ENCODE measurements at places on chromosomes 6 and 20.
A peak's percentile ranks its signal among the peaks of the same experiment; 100 is the strongest.

GRCh38 chr6:39517756-39518155, 195.3 kb upstream of the KCNK16 start:
- no peak for DNase-seq

DNA sequence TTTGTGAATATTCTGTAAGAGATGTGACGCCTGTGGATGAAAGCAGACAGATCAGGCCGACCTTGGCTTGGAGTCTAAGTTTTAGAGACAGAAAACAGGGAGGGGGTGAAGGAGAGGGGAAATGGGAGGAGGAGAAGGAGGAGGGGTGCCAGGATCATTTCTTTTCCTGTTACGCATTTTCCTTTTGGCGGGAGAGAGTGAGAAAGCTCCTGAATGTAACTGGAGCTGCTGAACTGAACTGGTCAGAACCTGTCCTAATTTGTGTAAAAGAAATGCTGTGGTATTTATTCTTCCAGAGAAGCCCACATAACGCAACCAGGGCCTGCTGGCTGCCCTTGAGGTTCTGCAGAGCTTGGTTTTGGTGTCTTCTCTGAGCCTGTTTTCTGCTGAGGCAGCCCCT, 41.9 kb downstream of the UTRN start:
- no peak for DNase-seq

- no peak for DNase-seq
These were observed 72.1 kb downstream of the CCDC170 start for GRCh38 chr6:151565940-151566339.

GRCh38 chr6:170083236-170084051, 207.4 kb downstream of the DLL1 start:
- DNase-seq: no peak

DNA sequence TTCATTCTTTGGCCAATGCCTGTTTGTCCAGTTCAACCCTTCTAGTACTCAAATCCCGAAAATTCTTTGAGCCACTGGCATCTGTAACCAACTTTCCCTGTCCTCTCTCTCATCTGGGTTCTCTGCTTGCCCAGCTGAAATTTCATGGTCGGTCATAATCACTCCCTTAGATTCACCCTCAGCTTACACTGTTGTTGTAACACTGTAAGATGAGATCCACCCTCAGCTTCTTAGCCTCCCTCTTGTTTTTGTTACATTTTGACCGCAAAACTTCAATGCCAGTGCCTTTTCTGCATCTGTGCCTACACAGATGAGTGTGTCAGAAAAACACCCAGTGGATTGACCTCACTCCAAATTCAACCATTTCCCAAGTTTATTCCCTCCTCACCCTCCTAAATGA, 291.1 kb upstream of the AGPAT4 start:
- DNase-seq: no peak

GRCh38 chr20:63977739-63978276, 1.6 kb downstream of the SAMD10 start:
- no peak for DNase-seq

DNA sequence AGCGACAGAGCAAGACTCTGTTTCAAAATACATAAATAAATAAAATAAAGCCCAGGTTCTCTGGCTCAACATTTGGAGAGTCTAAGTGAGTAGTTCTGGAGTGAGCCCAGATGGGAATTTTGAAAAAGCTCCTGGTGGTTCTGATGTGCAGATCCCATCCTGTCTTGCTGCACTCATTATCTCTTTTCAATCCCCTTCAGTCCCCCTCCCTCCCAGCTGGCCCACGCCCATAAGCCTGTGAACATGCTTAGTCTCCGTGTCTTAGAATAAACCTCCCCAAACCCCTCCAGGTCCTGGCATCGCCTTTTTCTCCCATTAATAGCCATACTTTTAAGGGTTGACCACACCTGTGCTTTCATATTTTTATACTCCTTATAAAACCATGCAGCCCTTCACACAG, 19.4 kb upstream of the TULP1 start:
- DNase-seq: no peak

DNA sequence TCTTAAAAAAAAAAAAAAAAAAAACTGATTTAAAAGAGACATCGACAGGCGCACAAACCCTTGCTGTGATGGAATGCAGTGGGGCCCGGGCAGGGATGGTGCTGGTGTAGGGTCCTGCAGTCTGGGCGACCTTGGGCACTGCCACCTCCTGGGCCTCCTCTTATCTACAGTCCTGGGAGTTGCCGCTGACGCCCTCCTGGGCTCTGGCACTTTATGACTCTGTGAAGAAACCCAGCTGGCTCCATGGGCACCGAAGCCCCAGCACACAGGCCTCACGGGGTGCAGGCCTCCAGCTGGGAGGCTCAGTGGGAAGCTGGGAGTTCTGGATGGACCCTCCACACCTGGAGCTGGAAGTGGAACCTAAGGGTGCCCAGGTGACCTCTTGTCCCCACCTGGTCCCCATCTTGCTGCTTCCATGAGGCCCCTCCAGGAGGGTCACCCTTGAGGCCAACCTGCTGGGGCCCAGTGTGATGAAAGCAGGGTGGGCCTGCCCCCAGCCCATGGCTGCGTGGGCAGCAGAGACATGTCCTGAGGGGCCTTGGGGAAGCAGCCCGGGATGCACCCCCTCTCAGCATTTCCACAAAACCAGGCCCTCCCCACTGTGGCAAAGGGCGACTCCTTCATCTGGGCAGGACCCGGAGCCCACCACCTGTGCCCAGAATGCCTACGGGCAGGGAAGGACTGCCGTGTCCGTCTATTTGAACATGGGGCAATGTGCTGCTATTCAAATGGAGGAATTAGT, 104.9 kb downstream of the ASXL1 start:
- DNase-seq: no peak

- DNase-seq: no peak
These were observed 160.2 kb downstream of the MTFR2 start for GRCh38 chr6:136089876-136090275.

GRCh38 chr6:91487696-91488392, 901.0 kb upstream of the MAP3K7 start:
- no peak for DNase-seq

GRCh38 chr6:36674942-36675341, 3.6 kb upstream of the CDKN1A start:
- DNase-seq: no peak

DNA sequence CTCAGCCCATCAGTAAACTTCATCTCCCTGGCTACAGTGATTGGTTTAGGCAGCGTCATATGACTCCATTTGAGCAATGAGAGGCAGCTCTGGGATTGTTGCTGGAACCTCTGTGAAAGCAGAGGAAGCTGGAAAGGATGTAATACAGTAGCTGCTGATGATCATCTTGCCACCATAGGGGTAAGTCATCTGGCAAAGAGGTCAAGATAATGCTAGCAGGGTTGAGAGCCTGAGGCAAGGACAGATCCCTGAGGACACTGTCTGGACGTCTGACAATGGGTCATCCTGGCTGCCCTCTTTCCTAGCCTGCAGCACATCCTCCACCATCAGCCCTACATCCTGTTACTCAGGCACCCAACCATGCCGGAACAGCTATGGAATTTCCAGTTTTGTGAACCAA, 25.5 kb upstream of the FKBP1A start:
- DNase-seq: no peak

DNA sequence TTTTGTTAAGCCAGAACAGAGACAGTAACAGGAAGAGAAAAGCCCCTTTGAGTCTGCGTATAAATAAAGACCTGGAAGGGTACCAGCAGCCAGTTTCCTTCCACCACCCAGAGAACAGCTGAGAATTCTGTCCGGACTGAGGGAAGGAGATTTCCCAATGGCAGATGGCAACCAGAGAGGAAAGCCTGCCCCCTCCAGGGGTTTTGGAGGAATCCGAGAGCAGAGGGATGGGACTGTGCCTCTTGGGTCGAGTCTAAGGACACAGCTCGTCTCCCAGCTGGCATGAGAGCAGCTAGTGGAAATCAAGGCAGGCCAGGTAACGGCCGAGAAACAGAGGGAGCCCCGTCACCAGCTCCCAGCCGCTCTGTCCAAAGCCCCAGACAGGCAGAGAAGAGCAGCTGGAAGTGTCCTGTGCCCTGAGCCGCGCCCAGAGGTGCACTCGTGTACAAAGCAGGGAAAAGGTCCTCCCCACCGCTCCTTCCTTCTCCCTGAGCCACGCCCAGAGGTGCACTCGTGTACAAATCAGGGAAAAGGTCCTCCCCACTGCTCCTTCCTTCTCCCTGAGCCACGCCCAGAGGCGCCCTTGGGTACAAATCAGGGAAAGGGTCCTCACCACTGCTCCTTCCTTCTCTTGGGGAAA, 134.0 kb upstream of the SNX9 start:
- no peak for DNase-seq

DNA sequence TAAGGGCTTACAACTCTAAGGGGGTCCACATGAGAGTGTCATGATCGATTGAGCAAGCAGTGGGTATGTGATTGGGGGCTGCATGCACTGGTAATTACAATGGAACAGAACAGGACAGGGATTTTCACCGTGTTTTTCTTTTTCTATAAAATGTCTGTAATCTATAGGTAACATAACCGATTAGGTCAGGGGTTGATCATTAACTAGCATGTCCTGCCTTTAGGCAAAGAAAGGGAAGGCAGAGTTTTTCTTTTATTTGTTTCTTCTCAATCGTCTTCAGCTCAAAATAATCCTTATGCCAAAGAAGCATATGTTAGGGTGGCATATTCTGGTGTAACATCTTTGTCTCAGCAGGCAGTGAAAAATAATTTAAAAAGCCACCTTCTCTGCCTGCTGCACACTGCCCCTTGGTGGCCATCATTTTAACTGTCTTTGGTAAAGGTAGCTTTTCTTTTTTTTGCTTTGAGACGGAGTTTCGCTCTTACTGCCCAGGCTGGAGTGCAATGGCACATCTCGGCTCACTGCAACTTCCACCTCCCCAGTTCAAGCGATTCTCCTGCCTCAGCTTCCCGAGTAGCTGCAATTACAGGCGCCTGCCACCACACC, 9.7 kb upstream of the CEP43 start:
- DNase-seq: no peak

- no peak for DNase-seq
These were observed 60.5 kb upstream of the DUSP22 start for GRCh38 chr6:231779-232178.

- DNase-seq: no peak
These were observed 21.0 kb downstream of the SULF2 start for GRCh38 chr20:47764154-47764733.

GRCh38 chr6:86913795-86914194, 23.5 kb upstream of the HTR1E start:
- no peak for DNase-seq

GRCh38 chr6:79413562-79414002, 123.6 kb downstream of the LCA5 start:
- DNase-seq: no peak

GRCh38 chr6:134115715-134116074, 63.3 kb upstream of the SLC2A12 start:
- no peak for DNase-seq

DNA sequence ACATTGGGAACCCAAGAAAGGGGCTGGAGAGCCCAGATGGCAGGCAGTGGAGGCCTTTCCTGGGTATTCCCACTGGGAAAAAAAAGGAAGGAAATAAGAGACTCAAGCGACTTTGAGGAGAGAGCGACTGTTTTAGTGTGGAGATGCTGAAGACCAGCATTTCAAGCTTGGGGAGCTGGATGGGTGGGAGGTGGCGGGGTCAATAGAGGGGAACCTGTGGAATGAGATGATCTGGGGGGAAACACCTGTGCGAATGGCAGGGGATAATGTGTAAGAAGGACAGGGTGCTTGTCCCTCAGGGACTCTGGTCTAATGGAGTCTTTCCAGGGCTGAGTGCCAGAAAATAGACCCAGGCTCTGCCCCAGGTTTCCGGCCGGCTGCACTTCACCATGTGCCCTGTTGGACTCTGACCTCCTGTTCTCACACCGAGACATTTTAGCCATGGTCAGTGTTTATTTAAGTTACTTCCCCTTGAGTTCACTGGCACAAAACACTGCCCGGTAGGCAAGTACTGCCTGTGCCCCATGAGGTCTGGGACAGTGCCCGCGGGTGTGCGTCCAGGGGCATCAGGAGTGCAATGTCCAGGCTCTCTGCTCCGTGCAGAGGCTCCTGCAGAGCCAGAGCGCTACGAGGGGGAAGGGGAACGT, 50.4 kb upstream of the NKX2-2 start:
- no peak for DNase-seq

DNA sequence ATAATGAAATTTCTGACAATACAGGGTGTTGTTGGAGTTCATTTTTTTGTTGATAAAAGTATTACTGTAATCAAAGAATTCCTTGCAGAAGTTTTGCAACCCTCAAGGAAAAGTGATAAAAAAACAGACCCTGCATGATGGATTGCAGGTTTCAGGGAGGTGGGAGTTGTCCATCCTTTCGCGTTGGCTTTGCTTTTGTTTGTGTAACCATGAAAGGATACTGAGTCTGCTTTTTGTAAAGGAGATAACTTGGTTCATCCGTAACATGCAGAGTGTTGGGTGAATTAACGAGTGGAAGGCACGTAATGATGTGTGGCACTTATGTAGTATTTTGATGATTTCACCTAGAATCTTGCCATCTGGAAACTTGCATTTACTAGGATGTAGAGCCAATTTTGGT, 23.6 kb downstream of the FOXO3 start:
- no peak for DNase-seq

DNA sequence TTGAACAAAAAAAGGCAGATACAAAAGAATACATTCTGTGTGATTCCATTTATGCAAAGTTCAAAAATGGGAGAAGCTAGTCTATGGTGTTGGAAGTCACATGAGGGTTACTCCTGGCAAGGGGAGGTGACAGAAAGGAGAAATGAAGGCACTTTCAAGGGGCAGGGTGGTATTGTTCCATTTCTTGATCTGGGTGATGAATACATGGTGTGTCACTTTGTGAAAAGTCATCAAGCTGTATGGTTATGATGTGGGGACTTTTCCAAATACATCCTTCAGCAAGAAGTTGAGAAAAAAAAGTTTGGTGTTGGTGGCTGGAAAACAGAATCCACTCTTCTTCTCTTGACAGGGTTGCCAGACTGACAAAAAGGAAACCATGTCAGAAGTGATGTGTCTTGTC, 60.6 kb upstream of the MDGA1 start:
- no peak for DNase-seq

- DNase-seq: peak; percentile 66
These were observed 156.1 kb downstream of the MRPL14 start for GRCh38 chr6:43970913-43971775.

- DNase-seq: no peak
These were observed 1.7 kb downstream of the DCBLD1 start for GRCh38 chr6:117484052-117484646.

- no peak for DNase-seq
These were observed 104.9 kb upstream of the NXT1 start for GRCh38 chr20:23245553-23246181.

DNA sequence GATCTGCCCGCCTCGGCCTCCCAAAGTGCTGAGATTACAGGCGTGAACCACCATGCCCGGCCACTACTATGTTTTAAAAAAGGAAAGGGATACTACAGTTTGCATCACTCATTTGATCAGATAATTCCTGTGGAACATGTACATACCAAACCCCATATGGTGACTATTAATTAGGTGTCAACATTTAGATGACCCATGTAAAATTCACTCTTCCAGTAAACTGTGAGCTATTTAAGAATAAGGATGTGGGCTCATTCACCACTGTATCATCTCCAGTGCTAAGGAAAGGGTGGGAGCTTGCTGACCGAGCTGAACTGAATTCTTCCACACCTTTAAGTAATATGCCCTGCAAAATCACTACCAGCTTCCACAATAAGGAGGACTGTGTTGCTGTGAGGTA, 127.5 kb downstream of the BTBD9 start:
- DNase-seq: no peak

All from DMS79 (cell line).